ENCODE measurements at places on chromosomes 4 and X.
A peak's percentile ranks its signal among the peaks of the same experiment; 100 is the strongest.

GRCh38 chr4:163269869-163270268, 62.5 kb downstream of the NPY1R start:
- DNase-seq, result no peak

GRCh38 chrX:119402588-119402987, 3.5 kb downstream of the SLC25A43 start:
- no peak for DNase-seq

DNA sequence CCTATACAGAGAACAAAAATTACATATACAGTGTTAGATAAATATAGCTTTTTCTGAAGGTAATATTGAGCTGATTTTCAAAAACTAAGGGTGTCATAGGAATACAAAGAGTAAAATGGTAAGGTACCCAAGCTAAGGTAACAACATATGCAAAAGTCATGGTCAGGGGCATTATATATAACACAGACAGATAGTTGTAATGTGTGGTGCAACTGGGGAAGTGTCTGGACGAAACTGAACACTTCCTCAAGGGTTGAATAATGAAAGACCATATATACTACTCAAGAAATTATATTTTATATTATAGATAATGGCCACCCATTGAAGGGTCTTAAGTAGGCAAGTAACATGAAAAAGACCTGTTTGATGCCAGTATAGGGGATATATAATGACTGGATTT, 262.1 kb upstream of the CXXC4 start:
- DNase-seq, result no peak

GRCh38 chr4:1960170-1960825, 48.5 kb downstream of the NELFA start:
- no peak for DNase-seq

DNA sequence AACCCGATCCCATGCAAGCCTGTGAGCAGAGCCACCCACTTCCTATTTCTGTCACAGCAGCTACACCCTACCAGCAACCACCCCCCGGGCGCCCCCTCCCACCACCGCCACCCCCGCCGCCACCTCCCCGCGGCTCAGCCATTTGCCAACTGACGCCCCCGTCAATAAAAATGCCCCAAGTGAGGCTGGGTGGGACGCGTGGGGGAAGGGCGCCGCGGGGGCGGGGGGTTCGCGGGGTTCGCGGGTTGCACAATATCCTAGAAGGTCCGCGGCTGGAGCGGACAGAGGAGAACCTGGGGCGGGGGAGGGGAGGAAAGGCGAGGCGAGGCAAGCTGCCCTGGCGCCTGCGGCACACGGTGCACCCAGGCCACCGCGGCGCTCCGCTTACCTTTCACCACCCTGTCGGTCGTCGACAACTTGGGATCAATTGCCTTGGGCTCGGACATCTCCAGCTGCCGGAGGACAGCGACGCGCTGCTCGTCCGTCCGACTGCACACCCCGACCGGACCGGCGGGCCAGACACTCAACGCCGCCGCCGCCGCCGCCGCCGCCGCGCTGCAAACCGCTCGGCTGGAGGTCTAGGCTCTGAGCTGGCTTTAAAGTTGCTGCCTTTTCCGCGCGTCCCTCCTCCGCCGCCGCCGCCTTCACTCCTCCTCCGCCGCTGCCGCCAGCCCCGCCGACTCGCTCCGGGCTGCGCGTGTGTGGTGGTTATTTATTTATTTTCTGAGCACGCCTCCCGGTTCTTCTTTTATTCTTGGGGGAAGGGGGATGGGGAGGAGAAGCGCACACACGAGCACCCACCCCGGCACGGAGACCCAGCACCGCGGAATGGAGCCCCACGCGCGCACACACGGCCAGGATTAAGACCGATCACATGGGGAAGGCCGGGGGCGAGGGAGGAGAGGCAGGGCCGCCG, 717 bp downstream of the PPP3CA start:
- peak; percentile 52 for DNase-seq

GRCh38 chrX:2548711-2549423, 48.1 kb upstream of the DHRSX start:
- no peak for DNase-seq

DNA sequence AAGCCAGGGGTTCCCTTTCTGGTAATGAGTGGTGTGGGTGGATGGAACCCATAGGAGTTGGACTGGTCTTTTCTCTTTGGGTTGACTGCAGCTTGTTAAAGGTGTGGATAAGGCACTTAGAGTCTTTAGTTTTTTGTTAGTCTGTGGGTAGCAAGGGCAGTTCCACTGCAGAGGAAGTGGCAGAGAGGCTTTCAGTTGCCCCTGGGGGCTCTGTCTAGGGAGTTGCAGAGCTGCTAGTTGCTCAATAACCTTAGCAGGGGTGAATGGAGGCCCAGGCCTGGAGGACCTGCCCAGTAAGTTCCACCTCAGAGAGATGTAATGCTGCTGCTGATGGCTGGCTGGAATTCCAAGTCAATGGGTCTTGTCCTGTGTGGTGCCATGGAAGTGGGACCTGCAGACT, 282.6 kb upstream of the NDST4 start:
- DNase-seq, result no peak

GRCh38 chr4:33482773-33483172, 2761.5 kb downstream of the ARAP2 start:
- no peak for DNase-seq

DNA sequence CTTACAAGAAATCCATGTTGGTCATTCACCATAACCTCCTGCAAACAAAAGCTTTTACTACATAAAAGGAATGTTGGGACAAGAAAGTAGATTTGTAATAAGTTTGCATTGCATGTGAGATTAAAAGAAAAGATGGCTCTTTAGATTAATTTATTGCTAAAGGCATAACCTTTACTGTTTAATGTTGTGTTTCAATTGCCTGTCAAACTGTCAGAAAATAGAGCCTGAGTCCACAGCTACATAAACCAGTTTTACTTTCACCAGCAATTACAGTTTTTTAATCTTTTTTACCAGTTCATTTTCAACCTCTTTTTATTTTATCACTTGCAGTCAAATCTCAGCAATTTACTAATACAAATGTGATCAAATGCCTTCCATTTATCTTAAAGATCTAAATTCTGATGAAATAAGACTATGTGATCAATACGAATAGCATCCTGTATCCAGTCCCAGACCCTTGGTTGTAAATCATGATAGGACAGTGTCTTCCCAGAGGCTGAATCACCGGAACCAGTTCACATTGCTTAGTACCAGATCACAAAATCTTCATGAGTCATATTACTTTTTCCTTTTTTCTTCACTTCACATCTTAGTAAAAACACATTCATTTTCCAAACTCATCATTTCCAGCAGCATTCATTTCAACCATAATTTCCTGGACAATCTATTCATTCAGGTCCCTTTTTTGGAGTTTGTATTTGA, 95.4 kb upstream of the FRG1 start:
- peak; percentile 17 for DNase-seq

DNA sequence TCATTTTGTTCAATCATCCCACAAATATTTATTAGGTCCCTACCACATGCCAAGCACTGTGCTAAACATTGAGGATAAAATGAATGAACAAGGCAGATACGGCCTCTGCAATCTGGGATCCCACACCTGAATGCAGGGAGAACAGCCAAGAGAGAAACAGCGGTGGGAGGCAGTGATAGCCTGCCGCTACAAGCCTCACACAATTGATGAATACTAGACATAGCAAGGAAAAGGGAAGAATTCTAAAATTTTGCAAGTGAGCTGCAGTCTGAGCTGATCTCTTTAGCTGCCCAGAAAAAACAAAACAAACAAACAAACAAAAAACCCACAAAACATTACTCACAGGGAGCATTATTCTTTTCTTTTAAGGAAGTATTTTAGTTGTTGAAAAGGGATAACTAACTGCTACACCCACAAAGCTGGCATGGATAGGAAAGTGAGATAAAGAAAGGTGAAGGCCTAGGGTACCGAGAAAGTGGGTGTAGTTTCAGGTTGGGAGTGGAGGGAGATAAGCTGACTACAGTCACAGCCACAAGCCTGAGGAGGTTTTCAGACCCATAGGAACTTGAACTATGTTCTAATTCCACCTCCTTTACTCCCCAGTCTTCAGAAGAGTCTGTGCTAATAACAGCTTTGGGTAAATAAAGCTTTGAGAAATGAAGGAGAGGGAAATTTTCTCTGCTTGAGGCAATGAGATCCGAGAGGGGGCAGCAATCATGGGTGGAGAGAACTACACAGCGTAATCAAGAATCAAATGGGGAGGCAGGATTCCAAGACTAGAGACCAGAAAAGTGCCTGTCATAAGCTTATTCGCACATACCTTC, 85.4 kb downstream of the SH3RF1 start:
- DNase-seq, result no peak

DNA sequence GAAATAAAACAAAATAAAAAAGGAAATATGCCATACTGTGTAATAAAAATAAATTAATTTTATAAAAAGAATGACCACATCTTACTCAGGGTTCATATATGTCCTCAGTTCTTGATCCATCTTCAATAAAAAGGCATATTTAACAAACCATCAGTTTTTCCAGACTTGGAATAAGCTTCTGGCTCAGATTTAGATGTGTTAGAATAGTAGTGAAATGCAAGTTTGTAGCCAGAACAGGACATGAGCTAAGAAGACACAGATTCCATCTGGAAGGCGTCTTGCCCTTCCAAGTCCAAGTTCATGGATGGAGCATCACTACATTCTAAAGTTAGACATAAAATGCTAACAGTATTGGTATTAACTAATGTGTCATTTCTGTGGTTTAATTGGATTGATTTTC, 10.3 kb upstream of the LSM6 start:
- DNase-seq, result no peak

- no peak for DNase-seq
Measured at GRCh38 chrX:48470833-48471118, 716 bp upstream of the SLC38A5 start.

DNA sequence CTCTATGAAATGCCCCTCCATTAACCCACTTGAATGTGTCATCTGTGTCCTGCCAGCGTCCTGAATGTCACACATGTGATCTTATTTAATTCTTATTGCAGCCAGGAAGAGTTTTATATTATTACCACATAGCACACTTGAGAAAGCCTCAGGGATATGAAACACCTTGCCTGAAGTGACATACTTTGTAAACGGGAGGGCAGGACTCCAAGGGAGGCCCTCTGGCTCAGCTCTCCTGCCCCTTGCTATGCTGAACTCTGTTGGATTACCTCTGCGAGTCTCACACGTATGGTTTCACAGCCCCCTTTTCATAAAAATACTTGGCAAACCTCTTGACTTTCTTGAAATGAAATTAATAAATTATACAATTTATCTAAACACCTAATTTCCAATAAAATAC, 11.1 kb upstream of the ZCCHC4 start:
- DNase-seq, result no peak
